Germinal center (tissue), 1 donor: ENCODE measurements at places on chromosomes 4 and X.
A peak's percentile ranks its signal among the peaks of the same experiment; 100 is the strongest.

- no peak for DNase-seq
These were observed 25.6 kb upstream of the MTM1 start for GRCh38 chrX:150542846-150543229.

- no peak for DNase-seq
These were observed 13.9 kb downstream of the ALB start for GRCh38 chr4:73417973-73418372.

DNA sequence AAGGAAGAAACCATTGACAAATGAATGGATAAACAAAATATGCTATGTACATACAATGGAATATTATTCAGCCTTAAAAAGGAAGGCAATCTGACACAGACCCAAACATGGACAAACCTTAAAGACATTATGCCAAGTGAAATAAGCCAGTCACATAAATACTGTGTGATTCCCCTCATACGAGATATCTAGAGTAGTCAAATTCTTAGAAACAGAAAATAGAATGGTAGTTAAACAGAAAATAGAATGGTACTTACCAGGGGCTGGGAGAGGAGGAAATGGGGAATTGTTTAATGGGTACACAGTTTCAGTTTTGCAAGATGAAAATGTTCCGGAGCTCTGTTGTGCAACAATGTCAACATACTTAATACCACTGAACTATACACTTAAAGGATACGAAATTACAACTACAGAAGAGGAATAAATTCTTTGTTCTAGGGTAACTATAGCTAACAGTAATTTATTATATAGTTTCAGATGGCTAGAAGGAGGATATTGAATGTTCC is 47.8 kb upstream of the DUSP21 start:
- no peak for DNase-seq

DNA sequence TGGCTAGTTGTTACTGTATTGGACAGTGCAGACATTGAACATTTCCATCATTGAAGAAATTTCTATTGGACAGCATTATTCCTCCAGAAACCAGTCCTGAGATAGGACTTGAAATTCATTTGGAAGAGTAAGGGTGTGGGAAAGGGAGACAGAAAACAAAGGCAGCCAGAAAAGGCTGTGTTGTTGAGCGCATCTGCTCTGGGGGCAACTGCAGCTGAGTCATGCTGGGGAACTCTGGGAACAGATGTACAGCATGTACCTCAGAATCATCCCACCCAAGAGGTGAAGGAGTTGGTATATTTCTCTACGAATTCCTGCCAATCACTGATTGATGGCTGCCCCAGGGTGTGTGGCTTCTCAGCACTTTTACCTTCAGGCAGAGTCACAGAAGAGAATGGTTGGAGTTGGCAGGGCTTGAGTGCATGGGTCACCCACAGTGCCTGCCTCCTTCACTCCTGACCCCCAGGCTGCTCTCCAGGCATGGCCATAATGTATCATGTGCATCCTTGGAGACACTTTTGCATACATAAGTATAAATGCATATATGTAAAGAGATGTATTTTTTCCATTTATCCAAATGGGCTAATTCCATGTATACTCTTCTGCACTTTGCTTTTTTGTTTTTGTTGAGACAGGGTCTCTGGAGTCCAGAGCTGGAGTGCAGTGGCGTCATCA is 39.4 kb downstream of the GEMIN8 start:
- DNase-seq: no peak

- DNase-seq: no peak
These were observed 91.2 kb downstream of the FAM53A start for GRCh38 chr4:1592709-1593417.

- DNase-seq: no peak
These were observed 100.0 kb downstream of the LARP1B start for GRCh38 chr4:128161138-128161537.

- no peak for DNase-seq
These were observed 23.1 kb upstream of the GABRG1 start for GRCh38 chr4:46146993-46147392.

DNA sequence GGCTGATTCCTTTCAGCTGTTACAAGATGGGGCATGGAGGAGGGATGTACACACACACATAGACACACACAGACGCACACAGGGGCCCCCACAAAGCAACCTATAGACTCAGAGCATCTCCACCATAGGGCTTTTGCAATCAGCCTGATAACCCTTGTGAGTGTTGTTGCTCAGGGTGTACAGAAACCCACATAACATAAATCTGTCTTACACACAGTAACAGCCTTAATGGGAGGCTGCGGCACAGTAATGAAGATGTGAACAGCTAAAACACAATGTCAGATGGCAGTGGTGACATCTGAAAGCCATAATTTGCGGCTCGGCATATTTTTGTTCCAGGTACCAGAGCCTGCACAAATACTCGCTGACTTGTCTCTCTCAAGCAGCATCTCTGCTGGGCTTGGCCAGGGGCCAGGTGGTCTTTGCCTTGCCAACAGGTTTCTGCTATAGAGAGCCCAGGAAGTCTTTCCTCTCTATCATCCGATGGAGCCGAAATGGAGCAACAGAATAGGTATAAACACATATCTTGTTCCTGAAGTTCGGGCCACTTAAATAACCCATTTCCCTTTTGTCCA is 357.2 kb upstream of the GATB start:
- no peak for DNase-seq

DNA sequence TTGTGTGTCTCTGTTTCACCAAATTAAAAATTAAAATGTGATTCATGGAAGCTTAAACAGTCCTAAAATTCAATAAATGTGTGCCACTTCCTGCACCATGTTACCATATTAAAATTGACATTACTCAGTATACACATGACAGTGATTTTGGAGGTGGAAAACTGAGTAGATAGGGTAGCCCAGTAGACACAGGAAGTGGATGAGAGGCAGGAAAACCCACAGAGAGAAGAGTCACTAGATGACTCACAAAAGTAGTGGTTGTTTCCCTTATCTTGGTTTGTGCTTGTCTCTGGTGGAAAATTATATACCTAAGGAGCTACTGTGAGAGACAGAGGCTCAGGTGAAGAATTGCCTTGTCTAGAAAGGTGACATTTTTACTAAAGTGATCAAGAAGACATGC is 375.8 kb upstream of the CXorf51B start:
- no peak for DNase-seq

- no peak for DNase-seq
These were observed 219.2 kb downstream of the RPA4 start for GRCh38 chrX:97102938-97103337.

- no peak for DNase-seq
These were observed 703 bp downstream of the KCNIP4 start for GRCh38 chr4:21947791-21948346.

- DNase-seq: peak; percentile 33
These were observed 187.5 kb downstream of the QDPR start for GRCh38 chr4:17324386-17324830.

DNA sequence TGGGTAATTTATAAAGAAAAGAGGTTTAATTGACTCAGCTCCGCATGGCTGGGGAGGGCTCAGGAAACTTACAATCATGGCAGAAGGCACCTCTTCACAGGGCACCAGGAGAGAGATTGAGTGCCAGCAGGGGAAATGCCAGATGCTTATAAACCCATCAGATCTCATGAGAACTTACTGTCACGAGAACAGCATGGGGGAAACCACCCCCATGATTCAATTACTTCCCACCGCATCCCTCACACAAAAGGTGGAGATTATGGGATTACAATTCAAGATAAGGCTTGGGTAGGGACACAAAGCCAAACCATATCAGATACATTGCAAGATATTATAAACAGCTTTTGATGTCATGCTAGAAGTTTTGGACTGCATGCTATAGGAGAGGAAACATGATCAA is 204.3 kb downstream of the VEGFC start:
- DNase-seq: no peak

GRCh38 chr4:41678086-41678816 is 70.3 kb downstream of the PHOX2B start:
- DNase-seq: no peak

DNA sequence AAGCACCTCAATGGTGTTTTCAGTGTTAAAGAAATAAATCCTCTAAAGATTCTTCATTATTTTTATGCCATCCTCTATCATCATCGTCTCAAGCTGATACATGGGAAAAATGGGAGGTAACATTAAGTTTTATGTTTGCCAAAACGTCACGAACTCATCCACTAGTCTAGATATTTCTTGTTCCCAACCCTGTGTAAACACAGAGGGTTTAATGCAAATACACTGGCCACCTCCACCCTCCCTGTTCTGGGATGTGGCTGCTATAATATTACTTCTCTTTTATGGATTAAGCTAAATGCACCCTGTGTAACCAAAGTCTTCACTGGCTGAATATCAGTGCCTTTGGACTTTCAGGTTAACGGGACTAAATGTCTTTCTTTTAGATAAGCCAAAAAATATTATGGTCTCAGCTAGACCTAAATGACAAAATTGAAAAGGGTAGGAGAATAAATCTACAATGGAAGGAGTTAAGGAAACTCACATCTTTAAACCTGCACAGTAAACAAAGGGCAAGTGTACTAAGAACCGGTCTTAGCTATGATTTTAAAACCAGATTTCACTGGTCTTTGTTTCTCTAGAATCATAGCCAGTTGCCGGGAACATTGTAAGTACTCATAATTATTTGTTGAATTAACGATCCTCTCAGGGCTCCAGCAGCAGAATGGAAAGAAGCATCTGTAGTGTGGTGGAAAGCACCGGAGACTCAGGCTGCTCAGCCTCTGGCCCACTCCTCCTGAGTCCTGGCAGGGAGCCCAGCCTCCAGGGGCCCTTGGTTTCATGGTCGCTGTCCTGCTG is 103.5 kb upstream of the NOCT start:
- no peak for DNase-seq

DNA sequence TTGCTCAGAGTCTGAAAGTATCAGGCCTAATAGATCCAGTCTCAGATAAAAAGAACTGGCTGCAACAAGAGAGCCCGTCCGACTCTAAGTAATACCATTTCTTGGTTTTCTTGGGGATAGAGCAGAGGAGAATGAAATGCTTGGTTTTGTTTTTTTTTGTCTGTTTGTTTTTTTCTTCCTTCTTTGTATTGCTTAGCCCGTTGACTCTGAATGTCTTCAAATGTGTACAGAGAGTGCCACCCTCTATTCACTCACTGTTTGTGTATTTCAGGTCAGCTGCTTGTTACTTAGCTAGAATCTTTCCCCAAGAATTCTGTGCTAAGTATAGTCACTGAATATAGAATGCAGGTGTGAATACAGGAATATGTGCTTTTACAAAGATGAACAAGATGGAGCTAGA is 5.7 kb upstream of the TMEM156 start:
- no peak for DNase-seq

DNA sequence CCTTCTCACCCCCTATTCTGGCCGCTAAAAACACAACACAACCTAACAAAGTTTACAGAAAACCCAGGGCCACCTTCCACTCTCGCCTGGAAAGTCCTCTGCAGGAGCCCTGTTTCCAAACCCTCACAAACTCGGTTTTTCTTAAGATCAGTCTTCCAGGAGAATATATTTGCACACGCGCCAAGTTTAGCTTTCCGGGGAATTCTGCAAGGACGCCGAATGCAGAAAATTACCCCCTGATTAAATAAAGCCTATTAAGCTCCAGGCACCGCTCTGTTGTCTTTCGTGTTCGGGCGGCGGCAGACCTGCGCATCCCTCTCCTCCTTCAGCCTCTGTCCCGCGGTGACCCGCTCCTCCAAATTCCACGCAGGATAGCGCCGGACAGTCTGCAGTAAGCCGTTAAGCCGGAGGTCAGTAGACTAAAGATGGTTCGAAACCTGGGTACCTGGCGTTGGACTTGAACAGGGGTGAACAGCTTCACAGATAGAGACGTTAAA is 5.0 kb downstream of the MSX1 start:
- DNase-seq: no peak

- DNase-seq: peak; percentile 72
These were observed 10.1 kb upstream of the SASH3 start for GRCh38 chrX:129769467-129770154.

DNA sequence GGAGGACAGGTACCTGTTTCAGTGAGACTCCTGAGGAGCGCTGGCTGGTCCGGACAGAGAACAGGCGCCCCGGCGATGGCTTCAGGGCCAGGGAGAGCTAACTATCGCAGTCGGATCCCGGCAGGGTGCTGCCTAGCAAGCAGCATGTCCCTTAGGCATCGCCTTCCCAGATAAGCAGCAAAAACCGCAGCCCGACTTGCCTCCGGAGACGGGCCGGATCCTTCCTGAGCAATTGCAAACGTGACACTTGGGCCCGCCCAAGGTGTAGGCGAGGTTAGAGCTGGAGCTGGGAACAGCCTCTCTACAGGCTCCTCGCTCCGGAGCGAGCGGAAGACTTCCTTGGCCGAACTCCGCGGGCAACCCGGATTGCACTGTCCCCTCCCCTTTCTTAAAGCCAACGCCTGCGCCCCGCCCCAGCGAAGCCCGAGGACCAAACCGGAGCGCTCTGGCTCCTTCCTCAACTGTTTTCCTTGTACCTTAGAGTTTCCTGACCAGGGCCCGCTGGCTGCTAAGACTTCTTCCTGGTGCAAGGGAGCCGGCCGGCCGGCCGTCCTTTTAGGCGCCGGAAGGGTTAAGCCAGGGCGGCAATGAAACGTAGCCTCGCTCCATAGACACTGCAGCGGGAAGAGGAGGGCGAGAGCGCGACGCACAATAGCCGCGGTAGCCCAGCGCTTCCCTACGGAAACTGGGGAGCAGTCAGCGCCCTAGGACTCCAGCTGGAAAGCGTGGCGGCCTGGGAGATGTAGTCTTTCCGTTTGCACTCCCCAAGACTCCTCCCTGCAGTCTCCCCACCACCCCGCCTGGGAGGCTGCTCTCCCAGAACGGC is at the start of gene OPHN1:
TSS of gene OPHN1 (minus strand) at position 341 of the 826 bp plus-strand sequence. CDS start 475 bp downstream, outside the sequence.
- no peak for DNase-seq

DNA sequence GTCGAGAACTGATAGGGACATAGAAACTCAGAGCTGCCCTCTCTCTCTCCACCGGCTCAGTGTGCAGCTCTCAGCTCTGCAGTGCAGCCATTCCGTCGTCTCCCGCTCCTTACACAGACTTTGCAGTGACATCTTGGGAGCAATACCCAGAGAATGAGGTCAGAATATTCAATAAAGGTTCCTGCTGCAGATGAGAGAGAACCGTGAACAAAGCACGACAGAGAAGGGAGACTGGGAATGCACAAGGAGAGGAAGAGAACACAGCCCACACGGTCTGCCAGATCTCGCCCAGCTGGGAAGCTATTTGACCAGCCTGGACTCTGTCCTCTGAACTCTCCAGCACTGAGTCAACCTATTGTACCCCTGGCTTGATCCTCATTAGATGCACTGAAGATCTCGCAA is 118.0 kb upstream of the PPARGC1A start:
- no peak for DNase-seq

- no peak for DNase-seq
These were observed 159.7 kb downstream of the SH2D1A start for GRCh38 chrX:124506066-124506465.
